ENCODE measurements at places on chromosomes 13 and 19.

DNA sequence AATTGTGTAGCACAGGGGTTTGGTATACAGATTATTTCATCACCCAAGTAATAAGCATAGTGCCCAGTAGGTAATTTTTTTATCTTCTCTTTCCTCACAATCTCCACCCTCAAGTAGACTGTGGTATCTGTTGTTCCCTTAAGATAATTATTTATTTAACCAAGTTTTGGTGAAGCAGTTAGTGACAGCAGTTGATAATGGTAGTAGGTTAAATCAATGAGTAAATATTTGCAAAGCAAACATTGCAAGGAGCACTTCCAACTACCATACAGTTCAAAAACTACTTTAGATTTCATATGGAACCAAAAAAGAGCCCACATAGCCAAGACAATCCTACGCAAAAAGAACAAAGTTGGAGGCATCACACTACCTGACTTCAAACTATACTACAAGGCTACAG, 291.8 kb downstream of the KCTD12 start:
- DNase-seq: no peak

GRCh38 chr19:4851551-4852290, 15.7 kb downstream of the PLIN3 start:
- peak; percentile 51 for DNase-seq

DNA sequence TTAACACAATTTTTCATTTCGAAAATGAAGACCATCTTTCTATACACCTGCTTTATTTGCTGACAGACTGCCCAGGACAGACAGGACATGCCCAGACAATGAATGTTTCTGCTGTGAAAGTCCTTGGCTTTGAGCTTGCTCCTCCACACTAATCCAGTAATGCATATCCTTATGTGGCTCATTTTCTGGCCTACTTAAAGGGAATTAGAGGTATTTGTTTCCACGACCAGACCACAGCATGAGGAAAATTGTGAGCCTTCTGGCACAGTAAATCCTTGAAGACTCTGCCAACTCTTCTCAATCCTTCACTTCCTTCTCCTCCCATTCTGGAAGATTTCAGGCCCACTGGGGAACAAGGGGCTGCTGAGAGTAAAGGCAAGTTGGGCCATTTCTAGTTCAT, 25.7 kb downstream of the CCDC70 start:
- DNase-seq: no peak

GRCh38 chr13:104385404-104385803, 1319.2 kb upstream of the SLC10A2 start:
- DNase-seq: no peak

- DNase-seq: no peak
These were observed 9.2 kb downstream of the PGPEP1 start for GRCh38 chr19:18349524-18350128.

DNA sequence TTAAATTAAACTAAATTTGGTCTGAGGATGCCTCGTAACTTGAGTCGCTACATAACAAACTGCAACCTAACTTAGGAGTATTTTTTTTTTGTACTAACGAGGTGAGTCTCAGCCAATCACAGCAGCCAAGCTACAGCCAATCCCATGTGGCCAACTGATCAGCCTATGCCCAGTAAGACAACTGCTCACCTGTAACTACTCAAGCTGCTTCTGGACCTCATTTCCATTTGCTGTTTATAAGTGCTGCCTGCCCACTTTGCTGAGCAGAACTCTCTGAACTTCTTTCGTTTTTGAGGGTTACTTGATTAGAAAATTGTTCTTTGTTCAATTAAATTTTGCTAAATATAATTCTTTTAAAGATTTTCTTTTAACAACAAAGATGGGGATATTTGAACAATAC, 3.8 kb downstream of the CPB2 start:
- DNase-seq: no peak

- no peak for DNase-seq
These were observed 150.6 kb upstream of the SPACA7 start for GRCh38 chr13:112225429-112226090.

DNA sequence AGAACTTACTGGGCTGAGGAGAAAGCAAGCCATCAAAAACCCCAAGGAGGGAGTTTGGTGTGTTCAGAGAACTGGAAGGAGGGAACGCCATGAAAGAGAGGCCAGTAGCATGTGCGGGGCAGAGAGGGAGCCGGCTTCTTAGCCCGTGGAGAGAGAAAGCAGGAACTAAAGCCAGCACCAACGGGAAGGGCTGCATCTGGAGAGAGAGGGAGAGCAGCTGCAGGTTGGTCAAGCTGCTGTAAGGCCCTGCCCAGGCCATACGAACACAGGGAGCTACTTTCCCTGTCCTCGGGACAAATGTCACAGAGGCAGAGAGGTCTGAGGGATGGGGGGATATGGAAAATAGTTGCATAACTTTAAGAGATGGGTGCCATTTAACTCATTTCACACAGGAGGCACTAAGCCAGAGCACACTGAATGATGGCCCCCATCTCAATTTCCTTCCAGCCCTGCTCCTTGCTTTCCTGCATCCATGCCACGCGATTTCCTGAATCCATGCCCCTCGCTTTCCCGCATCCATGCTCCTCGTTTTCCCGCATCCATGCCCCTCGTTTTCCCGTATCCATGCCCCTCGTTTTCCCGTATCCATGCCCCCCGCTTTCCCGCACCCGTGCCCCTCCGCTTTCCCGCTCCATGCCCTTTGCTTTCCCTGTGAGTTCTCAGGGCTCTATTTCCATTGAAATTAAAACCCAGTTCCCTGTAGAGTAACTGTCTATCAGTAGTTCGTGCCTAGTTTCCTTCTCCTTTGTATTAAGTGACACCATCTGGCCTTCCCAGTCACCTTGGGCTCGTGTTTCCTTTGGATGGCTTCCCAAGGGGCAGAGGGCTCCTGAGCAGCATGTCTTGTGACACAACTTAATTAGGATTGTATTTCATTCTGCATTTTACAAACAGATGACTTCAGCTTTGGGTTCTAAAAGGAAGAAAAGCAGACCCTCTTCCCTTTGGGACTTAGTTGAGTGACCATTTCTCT, 31.5 kb upstream of the TPT1 start:
- DNase-seq: no peak

DNA sequence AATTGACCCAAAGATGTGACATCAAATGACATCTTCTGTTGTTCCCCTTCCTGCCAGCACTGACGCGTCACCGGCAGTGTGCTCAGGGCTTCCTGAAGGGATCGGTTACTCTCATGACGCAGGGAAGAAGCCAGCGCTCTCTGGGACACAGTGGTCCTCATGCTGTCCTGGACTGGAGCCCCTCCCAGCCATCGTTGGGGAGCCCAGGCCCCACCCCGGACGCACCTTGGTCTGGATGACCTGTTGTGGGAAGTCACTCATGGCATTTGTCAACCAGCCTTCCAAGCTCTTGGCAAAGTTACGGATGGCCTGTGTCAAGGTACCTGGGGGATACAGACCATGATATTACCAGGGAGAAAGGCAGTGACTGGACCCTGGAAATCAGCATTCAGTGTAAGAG, 26.0 kb upstream of the RANBP3 start:
- no peak for DNase-seq

- DNase-seq: no peak
These were observed 1352.5 kb downstream of the UQCRFS1 start for GRCh38 chr19:27860309-27860934.

GRCh38 chr19:45895519-45895972, 6.9 kb downstream of the MYPOP start:
- DNase-seq: no peak

DNA sequence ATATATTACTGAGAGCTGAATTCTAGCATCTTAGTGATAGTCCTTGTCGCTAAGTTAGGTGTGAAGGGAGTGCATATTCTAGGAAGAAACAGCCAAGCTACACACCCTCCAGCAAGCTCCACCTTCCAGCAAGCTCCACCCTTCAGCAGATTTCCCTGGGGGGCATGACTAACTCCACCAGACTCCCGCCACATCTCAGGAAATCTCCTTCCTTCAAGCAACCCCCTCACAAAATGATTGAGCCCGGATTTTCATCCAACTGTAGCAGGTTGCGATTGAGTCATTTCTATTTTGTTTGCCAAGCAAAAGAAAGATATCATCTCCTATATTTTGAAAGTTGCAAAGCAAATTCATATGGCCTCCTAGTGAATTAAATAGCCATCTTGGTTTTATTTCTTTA, 162.1 kb upstream of the TMTC4 start:
- no peak for DNase-seq

DNA sequence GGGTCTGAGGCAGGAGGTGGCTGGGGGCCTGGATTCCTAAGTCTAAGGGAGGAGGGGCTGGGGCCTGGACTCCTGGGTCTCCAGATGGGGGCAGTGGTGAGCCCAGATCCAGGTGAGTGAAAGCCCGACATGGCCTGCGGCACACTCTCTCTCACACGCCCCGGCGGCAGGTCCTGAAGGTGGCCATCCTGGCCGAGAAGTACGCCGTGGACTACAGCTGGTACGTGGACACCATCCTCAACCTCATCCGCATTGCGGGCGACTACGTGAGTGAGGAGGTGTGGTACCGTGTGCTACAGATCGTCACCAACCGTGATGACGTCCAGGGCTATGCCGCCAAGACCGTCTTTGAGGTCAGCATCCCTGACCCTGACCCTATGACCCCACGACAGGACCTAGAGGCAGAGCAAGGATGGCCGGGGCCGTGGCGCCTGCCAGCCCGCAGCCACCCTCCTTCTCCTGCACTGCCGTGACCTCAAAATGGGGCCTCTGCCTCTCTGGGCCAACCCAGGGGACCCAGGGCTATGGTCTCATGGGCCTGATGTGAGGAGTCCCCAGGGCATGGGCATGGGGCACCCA, 13.2 kb downstream of the FUZ start:
- no peak for DNase-seq

DNA sequence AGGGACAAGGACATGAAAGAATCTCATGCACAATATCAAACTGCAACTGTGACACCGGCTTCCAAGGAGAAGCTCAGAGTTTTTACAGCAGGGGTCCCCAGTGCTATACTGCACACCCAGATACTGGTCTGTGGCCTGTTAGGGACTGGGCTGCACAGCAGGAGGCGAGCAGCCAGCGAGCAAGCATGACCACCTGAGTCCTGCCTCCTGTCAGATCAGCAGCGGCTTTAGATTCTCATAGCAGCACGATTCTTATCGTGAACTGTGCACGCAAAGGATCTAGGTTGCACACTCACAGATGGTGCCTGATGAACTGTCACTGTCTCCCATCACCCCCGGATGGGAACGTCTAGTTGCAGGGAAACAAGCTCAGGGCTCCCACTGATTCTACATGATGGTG, 13.1 kb upstream of the CD22 start:
- DNase-seq: no peak

DNA sequence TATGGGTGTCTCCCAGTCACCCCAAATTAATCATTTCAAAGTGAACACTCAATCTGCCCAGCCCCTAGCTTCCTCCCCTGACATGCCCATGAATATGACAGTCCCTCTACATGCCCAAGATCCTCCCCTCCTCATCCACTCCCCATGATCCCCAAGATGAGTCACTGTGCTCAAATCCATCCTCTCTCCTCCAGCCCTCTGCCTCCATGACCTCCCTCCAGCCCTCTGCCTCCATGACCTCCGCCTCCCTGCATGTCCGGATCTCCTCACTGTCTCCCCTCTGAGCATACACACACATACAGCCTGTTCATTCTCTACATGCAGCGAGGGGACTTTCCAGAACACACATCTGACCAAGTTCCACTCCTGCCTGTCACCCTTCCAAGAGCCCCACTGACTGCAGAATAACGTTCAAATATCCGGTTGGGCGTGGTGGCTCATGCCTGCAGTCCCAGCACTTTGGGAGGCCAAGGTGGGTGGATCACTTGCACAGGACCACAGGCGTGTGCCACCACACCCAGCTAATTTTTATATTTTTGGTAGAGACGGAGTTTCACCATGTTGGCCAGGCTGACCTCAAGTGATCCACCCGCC, 18.4 kb upstream of the FEM1A start:
- DNase-seq: no peak

DNA sequence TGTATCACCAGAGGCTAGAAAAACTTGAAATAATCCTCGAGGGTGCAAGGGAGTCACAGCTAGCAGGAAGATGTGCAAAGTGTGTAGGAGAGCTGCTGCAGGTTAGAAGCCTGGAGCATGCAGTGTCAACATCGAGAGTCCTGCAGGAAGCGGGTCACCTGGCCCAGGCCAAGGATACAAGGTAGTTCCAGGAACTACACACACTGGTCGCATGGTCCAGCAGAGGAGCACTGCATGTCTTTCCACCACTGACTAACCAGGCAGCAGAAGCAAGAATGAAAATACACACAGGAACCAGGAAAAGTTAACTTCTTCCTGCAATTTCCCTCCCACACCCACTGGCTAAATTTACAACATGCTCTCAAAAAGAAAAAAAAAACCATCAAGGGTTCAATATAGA, 36.0 kb upstream of the MIR17HG start:
- DNase-seq: no peak

DNA sequence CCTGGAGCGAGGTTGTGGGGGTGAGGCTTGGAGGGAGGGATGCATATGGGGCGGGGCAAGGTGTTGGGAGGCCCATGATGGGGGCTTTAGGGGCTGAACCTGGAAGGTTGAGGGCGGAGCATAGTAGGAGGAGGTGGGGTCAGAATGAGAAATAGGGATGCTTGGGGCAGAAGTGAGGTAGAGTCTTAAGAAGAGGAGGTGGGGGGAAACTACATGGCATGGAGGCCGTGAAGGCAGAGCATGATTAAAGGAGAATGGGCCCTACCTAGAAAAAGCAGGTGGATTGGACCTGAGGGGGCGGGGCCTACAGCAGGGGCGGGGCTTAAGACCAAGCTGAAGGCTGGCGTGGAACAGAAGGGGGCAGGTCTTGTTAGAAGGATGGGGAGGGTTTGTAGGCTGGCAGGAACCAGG, 799 bp downstream of the NR1H2 start:
- DNase-seq: no peak

DNA sequence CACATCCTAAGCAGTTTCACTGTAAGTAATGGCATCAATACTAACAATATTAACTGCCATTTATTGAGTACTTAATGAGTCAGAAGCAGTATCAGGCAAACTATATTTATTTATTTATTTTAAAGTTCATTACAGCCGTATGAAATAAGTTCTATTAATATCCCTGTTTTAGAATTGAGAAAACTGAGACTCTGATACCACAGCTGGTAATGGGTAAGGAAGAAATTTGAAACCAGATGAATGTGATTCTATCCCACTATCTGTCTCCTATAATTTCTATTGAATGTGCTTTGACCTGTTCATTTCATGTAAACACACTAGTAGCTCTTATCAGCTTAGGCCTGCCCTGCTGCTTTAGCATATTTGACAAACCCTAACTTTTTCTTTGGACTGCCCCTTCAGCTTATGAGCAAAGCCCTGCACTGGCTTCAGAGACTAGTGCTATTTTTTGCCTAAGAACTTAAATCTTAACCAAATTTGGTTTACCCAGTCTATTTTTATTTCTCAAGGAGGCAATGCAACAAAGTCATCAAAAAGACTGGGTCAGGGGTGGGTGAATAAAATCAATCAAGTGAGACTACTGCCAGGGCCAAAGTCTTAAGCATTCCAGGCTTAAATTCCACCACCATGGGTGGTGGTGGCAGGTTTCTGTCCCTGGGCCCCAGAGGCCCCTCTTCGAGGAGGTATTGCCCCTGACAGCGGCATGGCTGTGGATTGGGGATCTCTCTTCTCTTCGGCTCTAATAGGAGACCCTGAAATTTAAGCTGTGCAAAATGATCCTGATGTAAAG, 143.4 kb downstream of the DLEU7 start:
- no peak for DNase-seq
